ENCODE measurements at places on chromosomes 16 and 17.

GRCh38 chr17:5078106-5079028 lies at the start of gene ZFP3:
Gene ZFP3 (plus strand): TSS chr17:5078467. CDS start chr17:5091505, 13,038 bp downstream.
- peak; percentile 62 for DNase-seq

GRCh38 chr17:70369391-70369790 lies 200.1 kb downstream of the KCNJ2 start:
- no peak for DNase-seq

- DNase-seq = peak; percentile 6
Measured at GRCh38 chr16:56311208-56312027, 113.9 kb downstream of the AMFR start.

GRCh38 chr17:75269844-75270217 lies 1.2 kb downstream of the MIF4GD start:
- no peak for DNase-seq

DNA sequence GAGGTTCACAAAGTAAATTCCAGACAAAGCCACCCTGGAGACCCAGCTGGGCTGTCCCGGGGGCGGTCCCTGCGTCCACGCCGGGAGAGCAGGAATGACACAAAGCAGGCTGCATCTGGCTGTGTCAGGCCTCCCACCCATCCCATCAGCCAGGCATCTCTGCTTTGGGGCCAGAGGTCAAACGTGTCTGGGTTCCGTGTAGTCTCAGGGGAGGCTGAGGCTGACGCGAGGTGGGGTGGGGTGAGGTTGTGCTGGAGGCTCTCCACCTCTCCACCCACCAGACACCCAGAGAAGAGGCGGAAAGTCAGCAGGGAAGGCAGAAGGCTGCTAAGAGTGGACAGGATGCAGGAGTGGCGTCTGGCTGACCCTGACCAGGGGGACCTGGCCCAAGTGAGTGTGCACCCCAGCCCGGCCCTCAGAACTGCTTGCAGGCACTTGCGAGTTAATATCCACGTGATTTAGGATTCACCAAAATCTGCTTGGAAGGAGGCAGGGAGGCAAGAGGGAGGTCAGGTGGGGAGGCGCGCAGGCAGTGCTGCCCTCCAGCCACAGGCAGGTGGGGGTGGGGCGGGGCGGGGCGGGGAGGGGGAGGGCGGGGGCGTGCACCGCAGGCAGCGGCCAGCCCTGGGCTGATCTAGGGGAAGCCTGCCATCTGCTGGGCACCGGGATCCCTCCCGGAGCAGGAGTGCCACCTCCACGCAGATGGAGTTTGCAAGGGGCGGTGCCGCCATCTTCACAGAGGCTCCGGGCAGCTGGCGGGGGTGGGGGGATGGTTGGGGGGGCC lies 44.3 kb downstream of the TBC1D16 start:
- DNase-seq = peak; percentile 88

DNA sequence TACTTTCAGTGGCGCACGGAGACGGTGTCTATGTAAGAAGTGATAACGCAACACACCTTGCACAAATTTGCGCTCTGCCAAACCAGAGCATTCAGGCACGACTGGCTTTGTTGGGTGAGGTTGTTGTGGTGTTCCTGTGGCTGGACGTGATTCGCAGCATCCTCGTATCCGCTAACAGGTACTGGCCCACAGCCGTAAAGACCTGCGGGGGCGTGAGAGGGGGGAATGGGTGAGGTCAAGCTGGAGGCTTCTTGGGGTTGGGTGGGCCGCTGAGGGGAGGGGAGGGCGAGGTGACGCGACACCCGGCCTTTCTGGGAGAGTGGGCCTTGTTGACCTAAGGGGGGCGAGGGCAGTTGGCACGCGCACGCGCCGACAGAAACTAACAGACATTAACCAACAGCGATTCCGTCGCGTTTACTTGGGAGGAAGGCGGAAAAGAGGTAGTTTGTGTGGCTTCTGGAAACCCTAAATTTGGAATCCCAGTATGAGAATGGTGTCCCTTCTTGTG lies 510.9 kb downstream of the KCNJ18 start:
- no peak for DNase-seq

- no peak for DNase-seq
Measured at GRCh38 chr17:61299517-61300513, 99.8 kb upstream of the TBX2 start.

- DNase-seq = no peak
Measured at GRCh38 chr17:50558941-50559614, 1.4 kb upstream of the CACNA1G start.

- DNase-seq = no peak
Measured at GRCh38 chr16:89331371-89332109, 114.0 kb downstream of the ZNF778 start.

GRCh38 chr17:73551759-73552158 lies 92.5 kb downstream of the SDK2 start:
- peak; percentile 7 for DNase-seq

- DNase-seq = no peak
Measured at GRCh38 chr16:16018705-16019104, 69.3 kb downstream of the ABCC1 start.

DNA sequence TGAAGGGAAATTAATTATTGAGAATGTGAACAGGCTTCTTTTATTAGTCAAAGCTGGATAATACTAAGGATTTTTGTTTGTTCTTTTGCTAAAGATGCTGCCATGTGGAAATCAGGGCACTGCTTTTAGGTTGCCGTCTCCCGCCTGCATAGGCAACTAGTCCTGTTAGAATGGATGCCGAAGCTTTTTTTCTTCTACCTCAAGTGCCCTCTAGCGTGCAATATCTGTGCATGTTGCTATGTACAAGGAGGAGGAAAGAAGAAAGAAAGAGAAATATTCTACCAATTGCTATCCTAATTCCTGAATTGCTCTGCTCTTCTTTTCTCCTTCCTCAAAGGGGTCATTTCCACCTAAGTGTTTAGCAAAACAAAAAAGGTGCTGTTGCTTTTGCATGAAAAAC lies 5.2 kb upstream of the CDH8 start:
- DNase-seq = no peak

DNA sequence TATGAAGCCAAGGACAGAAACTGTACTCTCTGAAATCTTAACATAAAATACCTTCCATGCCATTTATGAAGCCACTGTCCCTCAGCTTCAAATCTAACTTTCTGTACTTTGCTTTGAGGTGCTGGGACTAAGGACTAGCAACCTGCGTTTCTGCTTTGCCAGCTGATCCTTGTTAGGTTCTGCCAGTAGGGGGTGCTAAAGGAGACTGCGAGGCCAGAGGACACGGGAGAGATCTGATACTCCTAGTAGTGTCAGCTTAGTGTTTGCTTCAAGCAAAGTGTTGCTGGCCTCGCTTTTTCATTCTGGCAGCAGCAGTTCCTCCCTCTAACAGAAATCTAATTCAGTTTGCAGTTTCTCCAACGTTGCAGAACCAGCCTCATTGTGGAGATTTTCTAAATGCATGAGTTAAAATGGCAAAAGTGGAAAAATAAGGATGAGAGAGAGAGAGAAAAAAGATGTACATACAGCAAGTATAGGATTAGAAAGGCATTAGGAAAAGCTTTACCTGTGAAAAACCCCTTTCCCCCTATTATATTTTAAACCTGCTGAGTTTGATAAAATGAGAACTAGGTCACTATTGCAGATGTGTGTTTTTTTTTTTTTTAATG lies 297.5 kb downstream of the CA10 start:
- peak; percentile 50 for DNase-seq

- DNase-seq = no peak
Measured at GRCh38 chr16:64638766-64639165, 483.1 kb downstream of the CDH11 start.

GRCh38 chr17:77373299-77374169 lies 232.8 kb downstream of the SEC14L1 start:
- DNase-seq = peak; percentile 46

GRCh38 chr17:30093463-30094147 lies 23.0 kb upstream of the NSRP1 start:
- peak; percentile 72 for DNase-seq

GRCh38 chr16:57681950-57682728 lies 12.5 kb upstream of the DRC7 start:
- DNase-seq = no peak

GRCh38 chr17:60391471-60392041 lies 377 bp downstream of the USP32 start:
- no peak for DNase-seq

DNA sequence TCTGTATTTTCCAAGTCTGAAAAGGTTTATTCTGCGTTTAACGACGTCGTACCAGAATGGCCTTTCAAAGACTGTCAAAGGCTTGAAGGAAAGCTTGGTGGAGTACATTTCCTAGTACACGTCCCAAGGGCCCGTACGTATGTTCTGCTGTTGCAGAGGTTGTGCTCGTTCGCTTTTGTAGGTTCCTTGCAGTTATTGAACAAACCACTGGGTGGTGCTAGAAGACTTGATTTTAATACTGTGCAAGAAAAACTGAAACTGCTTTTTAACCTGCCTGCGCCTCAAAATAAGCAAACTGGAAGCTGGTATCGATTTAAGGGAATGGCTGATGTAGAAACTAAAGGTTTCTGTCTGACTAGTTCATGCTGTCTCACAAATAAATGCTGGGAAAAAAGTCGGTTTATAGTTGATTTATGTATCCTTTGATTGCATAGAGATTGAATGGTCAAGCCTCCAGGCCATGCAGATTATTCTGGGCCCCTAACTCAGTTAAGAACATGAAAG lies 54.6 kb downstream of the USP10 start:
- peak; percentile 92 for DNase-seq

GRCh38 chr16:67024384-67025209 lies 4.4 kb upstream of the CBFB start:
- DNase-seq = no peak

GRCh38 chr16:83494459-83494858 lies 313.3 kb upstream of the HSBP1 start:
- DNase-seq = no peak

GRCh38 chr17:19453296-19453695 lies 42.3 kb downstream of the RNF112 start:
- no peak for DNase-seq

- no peak for DNase-seq
Measured at GRCh38 chr16:58226790-58227189, 28.9 kb upstream of the CSNK2A2 start.

DNA sequence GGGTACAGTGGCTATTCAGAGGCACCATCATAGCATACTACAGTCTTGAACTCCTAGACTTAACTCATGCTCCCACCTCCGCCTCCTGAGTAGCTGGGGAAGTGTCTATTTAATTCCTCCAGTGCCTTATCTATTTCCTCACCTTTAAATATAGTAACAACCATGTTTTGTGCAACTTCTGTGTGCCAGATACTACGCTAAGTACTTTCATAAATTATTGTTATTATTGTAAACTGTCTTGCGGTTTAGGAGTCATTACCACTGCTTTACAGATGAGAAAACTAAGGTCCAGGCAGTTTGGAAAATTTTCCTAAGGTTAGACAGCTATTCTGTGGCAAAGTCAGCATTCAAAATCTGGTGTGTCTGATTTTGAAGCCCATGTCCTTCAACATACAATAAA lies 359.1 kb upstream of the XYLT1 start:
- DNase-seq = no peak

DNA sequence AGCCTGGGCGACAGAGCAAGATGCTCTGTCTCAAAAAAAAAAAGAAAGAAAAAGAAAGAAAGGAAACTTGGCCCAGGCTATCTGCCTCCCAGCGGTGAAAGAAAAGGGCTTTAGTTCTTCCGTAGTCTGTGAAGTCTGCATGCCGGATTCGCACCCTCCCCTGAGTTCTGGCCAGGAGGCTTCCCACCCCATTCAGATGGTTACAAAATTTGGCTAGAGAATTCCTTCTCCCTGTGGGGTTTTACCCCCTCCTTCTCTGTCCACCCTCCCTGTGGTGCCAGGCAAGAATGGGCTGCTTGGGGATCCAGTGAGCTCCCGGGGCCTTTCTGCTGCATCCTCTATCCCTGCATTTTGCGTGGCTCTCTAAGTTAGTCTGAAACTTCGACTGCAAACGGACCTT lies 37.8 kb downstream of the PAFAH1B1 start:
- DNase-seq = no peak

DNA sequence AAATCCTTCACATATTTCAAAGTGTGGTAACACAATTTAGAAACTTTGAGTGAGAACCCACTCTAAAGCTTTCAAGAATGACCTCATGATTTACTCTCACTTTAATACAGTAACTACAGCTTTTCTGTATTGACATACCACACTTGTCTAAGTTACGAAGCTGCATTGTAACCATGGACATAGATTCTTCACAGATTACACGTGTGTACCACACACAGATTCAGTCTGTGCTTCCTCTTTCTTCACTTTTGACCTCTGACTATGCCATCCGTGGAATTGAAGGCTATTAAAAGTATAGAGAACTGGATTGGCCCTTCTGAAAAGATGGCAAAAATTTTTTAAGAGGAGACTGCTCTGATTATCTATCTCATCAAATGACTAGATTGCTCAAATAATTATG lies 172.7 kb downstream of the TANC2 start:
- DNase-seq = no peak

DNA sequence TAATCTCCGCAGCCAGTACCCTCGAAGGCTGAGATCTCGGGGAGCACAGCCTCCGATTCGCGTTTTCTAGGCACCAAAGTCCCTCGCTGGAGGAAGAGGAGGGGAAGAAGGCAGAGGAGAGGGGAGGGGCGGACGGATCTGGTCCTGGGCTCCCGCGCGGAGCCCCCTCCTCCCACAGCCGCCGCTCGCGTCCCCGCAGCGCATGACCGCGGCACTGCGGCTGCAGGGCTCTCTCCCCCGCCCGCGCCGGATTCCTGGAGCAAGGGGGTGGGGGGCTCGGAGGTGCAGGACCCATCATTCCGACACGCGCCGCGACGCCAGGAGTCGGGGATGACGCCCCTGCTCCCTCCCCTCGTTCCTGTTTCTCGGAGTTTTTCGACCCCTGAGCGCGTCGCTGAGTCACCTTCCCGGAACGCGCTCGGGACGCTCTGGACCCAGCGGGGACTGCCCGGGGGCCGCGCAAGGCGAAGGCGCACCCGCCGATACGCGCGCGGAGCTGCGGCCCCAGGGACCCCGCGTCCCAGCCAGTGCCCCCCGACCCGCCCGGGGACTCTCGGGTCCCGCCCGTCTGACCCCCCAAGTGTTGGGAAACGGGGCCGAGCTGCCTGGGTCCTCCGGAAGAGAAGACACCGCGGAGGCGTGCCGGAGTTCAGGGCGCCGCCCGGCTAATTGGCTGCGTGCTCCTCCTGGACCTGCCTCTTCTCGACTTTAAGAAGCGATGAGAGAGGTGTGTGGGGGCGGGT lies 1.4 kb upstream of the SPHK1 start:
- peak; percentile 75 for DNase-seq

GRCh38 chr17:61411261-61412142 lies 11.9 kb downstream of the TBX2 start:
- no peak for DNase-seq

DNA sequence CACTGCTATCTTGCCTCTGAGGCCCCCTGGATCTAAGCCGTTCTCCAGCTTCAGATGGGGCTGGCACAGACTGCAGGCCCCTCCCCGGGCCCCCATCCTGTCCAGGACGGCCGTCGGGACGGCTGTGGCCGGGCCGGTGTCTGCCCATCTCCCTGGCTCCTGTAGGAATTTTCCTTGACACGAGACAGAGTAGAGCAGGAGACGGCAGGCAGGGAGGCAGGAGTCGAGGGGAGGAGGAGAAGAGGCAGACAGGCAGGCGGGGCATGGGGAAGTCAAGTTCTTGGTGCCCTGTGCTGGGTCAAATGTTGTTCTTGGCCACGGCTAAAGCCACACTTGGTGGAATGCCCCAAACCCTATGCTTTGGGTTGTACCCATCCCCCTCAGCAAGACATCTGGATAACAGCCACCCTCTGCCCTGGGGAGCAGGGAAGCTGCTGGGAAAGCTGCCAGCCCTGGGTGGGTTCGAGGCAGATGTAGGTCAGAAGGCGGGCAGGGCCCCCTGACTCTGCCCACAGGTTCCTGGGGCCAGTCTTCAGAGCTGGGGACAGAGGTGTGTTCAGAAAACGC lies 4.0 kb downstream of the C1QTNF1 start:
- DNase-seq = no peak

All from activated CD4-positive, alpha-beta T cell treated with anti-CD3 and anti-CD28 coated beads, Interleukin-2, amount 50 U/mL, for 16 hours (primary cell).